ENCODE measurements at places on chromosomes 1 and 21. TPM values are rescaled to one million over a fixed set of nuclear protein-coding genes. Genes with fewer than 3 reads are reported as not detected.

Gene FAM20B
- 36.1 TPM for total RNA-seq

Gene FNDC5
- total RNA-seq, result not detected

Gene OR2T11
- total RNA-seq, result not detected

Gene ALX3
- not detected for total RNA-seq

Gene CCDC185
- not detected for total RNA-seq

Gene BTBD8
- 2.0 TPM for total RNA-seq

Gene KCNE2
- not detected for total RNA-seq

Gene GSTM3
- 4.8 TPM for total RNA-seq

Gene DISP3
- 0.17 TPM for total RNA-seq

Gene PWP2
- 29.6 TPM for total RNA-seq

Gene ADAM30
- not detected for total RNA-seq

Gene GUCA2B
- not detected for total RNA-seq

Gene CD164L2
- not detected for total RNA-seq

Gene PFKFB2
- 3.4 TPM for total RNA-seq

Gene TEX38
- total RNA-seq, result not detected

Gene LCE2B
- total RNA-seq, result not detected

Gene GBP4
- total RNA-seq, result 22.9 TPM

Gene NBPF20
- total RNA-seq, result 1.8 TPM

Gene KRTAP19-1
- total RNA-seq, result not detected

Gene CSF3R
- total RNA-seq, result 0.25 TPM

Gene NPHS2
- total RNA-seq, result not detected

Gene RSPH1
- total RNA-seq, result 0.22 TPM

Gene DPT
- not detected for total RNA-seq

Gene TNFRSF25
- 82.4 TPM for total RNA-seq

Gene C1orf56
- total RNA-seq, result 0.57 TPM

Gene TTC24
- 3.9 TPM for total RNA-seq

Gene EVA1B
- total RNA-seq, result 1.9 TPM

Gene C1orf87
- total RNA-seq, result not detected

Gene TSPAN2
- 0.86 TPM for total RNA-seq

Gene TINAGL1
- total RNA-seq, result not detected

Gene LRRIQ3
- total RNA-seq, result 1.2 TPM

Gene F13B
- not detected for total RNA-seq

Gene TMPRSS3
- 11.5 TPM for total RNA-seq

Gene LENEP
- total RNA-seq, result 0.36 TPM

Gene VWA5B1
- not detected for total RNA-seq

Gene PDE4B
- total RNA-seq, result 23.4 TPM

Gene S100A6
- total RNA-seq, result 200 TPM

Data from activated naive CD4-positive, alpha-beta T cell treated with anti-CD3 and anti-CD28 coated beads for 36 hours (primary cell).